Stimulated activated CD8-positive, alpha-beta memory T cell treated with anti-CD3 and anti-CD28 coated beads, Interleukin-7, amount 100 ng/mL, for 1 hour (primary cell): ENCODE measurements at places on chromosomes 3 and 15.

DNA sequence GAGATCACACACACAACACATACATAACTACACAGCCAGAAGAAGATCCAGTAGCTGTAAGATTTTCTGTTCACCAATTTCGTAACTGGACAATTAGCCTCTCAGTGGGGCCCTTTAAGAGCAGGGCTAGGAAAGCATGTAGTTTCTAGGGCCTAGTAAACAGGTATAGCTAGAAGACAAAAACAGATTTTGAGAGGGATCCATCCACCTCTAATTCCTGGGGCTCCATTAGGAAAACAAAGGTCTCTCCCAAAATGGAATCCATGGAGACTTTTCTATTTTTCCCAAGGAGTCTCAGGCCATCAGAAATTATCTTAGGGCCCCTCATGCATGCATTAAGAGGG lies 10.5 kb downstream of the KIF15 start:
- DNase-seq: no peak

- no peak for DNase-seq
Measured at GRCh38 chr15:91897585-91898372, 44.3 kb downstream of the SLCO3A1 start.

- DNase-seq: no peak
Measured at GRCh38 chr3:168989396-168989795, 674.1 kb downstream of the MECOM start.

- no peak for DNase-seq
Measured at GRCh38 chr15:64865998-64866520, 24.3 kb downstream of the PLEKHO2 start.

GRCh38 chr3:25585361-25586166 lies 79.1 kb downstream of the TOP2B start:
- no peak for DNase-seq

GRCh38 chr3:171648069-171648468 lies 162.2 kb downstream of the PLD1 start:
- DNase-seq: no peak

DNA sequence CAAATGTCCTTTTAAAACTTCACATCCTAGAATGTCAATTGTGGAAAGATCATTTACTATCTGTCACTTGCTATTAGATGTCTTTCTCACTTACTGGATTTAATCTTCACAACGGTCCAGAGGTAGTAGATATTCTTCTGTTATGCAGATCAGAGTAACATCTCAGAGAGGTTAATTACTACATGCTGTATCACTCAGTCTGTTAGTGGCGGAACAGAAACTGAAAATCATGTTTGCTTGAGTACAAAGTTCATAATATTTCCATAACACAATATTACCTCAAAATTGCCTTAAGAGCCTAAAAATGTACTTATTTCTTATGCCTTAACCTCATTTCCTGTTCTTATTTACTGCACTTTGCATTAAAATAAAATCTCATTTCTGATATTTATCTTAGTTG lies 28.6 kb upstream of the GPR149 start:
- DNase-seq: no peak

DNA sequence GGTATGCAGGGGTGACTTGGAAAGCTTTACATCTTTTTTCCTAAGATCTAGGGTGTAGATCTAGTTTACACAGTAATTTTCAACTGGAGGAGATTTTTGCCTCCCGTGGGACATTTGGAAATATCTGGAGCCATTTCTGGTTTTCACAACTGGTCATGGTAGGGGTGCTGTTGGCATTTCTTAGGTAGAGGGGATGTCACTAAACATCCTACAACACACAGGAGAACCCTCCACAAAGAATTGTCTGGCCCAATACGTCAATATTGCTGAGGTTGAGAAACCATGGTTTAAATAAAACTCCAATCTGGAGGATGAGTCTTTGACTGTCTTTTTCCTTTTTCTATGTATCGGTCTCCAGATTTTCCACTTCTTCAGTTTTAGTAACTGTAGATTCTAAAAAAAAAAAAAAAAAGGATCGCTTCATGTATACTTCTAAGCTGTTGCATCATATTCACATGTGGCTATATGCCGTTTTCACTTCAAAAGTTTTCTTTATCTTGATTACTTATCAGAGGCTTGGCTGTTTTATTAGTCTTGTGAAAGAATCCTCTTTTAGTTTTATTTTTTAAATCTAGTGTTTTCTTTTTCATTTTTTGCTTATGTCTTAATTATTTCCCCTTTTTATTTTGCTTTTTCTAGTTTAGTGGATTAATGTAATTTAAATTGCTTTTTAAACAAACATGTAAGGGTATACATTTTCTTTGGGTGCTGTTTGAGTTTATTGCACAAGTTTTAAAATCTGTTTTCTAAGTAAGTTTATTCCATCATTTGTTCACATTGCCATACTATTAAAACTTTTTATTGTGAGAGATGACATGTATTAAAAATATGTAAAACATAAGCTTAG lies 21.2 kb downstream of the UBE2Q2 start:
- DNase-seq: no peak

- DNase-seq: no peak
Measured at GRCh38 chr3:47520756-47521155, 7.2 kb upstream of the ELP6 start.

DNA sequence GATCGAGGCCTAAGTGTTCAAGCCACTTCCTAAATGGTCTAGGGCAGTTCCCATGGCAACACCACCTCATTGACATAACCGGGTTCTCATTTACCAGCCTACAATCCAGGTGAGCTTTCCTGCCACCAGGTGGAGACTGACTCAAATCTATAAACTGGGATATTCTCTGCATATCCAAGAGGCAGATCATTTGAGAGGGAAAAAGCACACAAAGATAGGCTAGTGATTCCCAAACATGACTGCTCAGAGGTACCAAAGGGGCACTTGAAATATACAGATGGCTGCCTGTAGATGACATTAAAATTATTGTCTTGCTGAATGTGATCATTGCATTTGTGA lies 141.3 kb upstream of the PROK2 start:
- no peak for DNase-seq

DNA sequence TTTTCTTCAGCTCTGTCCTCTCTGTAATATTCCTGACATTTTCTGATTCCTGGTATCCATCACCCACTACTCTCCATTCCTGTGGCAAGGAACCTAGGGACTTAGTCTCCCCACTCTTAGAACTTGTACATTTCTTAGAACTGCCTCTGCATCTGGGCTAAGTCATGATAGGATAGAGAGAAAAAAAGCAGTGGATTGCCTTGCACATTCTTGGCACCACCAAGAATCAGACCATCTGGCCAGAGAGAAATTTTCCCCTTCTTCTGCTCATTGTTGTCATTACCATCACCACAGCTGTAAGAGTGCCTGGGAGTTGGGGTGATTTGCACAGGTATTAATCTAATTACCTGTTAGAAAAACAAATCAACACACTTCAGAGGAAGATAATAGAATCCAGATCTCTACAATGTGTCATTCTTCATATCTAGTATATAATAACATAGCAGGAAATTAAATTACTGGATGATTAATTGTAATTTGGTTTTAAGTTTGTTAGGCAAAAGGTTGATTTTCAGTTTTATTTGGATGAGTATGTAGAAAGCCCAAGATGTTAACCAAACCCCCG lies 264.8 kb upstream of the ZPLD1 start:
- DNase-seq: no peak

- no peak for DNase-seq
Measured at GRCh38 chr3:24025805-24026204, 80.7 kb downstream of the NR1D2 start.

DNA sequence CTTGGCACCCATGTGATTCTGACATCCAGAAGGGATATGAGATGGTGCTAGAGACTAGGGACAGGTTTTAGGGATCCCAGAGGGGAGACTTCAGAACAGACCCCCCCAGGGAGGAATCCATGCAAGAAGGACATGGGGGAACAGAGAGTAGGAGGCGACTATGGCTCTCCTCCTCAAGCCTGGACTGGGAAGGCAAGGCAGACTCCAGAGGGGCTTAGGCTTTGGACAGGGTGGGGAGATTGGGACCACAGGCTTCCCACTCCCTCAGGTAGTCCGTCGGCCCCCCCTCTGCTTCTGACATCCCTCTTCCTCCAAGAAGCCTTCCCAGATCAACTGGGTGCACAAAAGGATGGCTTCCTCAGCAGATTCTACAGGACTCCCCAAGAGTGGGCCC lies 3.0 kb upstream of the VIPR1 start:
- DNase-seq: no peak

DNA sequence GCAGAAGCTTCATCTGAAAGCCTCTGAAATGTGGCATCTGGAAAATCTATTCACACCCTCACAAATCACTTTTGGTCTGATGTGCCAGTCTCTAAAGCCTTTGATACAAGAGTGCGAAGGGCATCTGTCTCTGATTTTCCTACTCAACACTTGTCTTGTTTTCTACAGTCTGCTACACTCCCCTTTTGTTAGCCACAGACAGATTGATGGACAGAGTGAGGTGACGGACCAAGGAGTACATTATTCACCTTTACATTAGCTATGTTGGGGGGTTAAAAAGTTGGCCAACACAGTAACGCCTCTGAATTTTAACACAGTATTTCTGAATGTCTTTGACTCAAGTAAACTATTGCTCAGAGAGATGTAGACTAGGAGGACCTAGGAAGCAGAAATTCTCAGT lies 63.1 kb downstream of the TNIK start:
- no peak for DNase-seq
